ENCODE measurements at places on chromosomes 7 and 10. TPM values are rescaled to one million over a fixed set of nuclear protein-coding genes. Genes with fewer than 3 reads are reported as not detected.
A peak's percentile ranks its signal among the peaks of the same experiment; 100 is the strongest.

- no peak for DNase-seq
Measured at GRCh38 chr10:60762554-60762953, 15.7 kb upstream of the CDK1 start.

- DNase-seq: no peak
Measured at GRCh38 chr10:104038958-104039752, 46.5 kb downstream of the COL17A1 start.

DNA sequence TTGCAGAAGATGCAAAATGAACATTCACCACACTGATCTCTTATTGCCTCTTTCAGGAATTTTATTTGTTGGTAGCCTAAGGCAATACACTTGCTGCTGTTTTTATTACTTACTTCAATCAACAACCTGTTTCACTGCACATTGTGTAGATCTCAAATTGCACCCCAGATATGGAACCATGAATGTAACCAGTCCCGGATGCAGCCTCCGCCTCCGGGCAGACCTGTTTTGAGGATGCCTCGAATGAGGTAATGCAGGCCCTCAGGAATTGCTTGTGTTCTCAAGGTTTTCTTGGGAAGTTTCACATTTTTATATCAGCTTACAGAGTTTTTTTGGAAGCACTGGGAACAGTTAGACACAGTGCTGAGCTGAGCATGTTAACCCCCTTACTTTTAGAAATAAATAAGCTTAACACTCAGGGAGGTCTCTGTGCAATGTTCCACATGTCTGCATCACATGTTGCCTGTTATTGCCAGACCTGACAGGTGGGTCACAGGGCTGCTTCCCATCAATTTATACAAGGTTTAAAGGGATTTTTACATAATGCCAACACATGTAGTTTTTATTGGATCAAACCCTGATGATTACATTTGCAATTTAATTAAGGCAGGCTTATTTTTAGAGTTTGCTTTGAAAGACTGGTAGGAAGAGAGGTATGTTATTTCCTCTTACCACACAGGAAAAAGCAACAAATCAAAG is 193.1 kb upstream of the POM121L12 start:
- DNase-seq: no peak

GRCh38 chr7:24907311-24907886 is 72.6 kb downstream of the OSBPL3 start:
- peak; percentile 48 for DNase-seq

Gene AOAH
- total RNA-seq: 0.67 TPM

Gene PPP1R9A
- total RNA-seq: not detected
